ENCODE measurements at places on chromosomes 12 and 14.

- no peak for DNase-seq
These were observed 31.4 kb upstream of the SLC2A13 start for GRCh38 chr12:40137252-40137651.

- no peak for DNase-seq
These were observed 12.3 kb upstream of the PPFIBP1 start for GRCh38 chr12:27511723-27512045.

DNA sequence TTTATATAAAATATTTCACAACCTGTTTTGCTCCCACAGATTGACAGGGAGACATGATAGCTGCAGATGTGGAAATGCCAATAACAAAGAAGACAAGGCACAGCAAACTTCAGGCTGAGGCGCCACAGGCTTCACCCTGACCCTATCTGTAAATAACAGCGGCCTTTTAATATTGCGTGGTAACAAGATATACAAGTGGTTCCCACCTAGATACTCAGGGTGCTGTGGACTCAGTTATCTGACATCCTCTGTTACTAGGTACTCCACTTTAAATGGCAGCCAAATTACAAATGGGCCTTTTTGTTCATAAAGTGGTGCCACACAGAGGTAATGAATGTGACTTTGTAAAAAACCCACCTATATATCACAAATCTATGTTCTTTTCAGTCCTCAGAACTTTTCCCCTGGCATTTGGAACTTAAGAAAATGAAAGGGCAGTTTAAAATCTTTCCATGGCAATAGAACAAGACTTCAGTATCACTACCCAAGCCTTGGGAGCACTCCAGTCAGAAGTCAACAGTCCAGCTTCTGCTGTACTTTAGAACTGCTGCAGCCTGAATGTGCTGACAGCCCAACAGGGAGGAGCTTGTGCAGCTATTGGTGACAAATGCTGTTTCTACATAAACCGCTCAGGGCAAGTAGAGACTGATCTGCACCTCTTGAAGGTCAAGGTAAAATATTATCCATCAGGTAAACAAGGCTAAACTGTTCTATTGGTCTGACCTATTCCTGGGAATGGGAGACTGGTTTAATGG, 86.2 kb upstream of the DCD start:
- no peak for DNase-seq

DNA sequence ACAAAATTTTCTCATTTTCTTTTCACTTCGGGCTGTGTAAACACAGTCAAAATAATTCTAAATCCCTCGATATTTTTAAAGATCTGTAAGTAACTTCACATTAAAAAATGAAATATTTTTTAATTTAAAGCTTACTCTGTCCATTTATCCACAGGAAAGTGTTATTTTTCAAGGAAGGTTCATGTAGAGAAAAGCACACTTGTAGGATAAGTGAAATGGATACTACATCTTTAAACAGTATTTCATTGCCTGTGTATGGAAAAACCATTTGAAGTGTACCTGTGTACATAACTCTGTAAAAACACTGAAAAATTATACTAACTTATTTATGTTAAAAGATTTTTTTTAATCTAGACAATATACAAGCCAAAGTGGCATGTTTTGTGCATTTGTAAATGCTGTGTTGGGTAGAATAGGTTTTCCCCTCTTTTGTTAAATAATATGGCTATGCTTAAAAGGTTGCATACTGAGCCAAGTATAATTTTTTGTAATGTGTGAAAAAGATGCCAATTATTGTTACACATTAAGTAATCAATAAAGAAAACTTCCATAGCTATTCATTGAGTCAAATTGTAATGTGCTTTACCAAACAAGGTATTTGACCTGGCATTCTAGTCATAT, 4.8 kb downstream of the CDKN1B start:
- DNase-seq, result no peak

DNA sequence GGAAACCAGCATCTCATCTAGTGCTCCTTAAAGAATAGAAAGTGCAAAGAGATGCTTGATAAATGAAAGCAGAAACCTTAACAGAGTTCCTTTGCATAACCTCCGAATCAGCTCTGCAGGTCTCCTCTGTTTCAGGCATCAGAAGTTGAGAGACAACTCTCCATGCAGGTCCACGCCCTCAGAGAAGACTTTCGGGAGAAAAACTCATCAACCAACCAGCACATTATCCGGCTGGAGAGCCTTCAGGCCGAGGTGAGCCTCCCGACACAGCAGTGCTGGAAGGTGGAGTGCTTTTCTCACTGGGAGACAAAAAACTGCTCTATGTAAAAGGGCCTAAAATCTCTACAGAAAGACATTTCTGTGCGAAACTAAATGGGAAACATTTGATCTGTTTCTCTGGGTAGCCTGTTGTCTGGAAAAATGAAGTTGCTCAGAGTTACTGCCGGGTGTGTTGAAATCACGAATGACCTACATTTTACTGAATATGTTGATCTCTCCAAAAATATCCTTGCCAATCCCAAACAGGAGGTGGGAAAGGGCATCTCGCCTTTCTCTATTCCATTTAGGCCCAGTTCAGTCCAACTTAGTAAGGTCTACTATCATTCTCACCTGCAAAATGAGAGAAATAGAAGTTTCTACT, 54.9 kb downstream of the RAB35 start:
- no peak for DNase-seq

- no peak for DNase-seq
These were observed 753.6 kb upstream of the STXBP6 start for GRCh38 chr14:25803386-25804018.

- no peak for DNase-seq
These were observed 35.5 kb downstream of the HECTD1 start for GRCh38 chr14:31172084-31172483.

DNA sequence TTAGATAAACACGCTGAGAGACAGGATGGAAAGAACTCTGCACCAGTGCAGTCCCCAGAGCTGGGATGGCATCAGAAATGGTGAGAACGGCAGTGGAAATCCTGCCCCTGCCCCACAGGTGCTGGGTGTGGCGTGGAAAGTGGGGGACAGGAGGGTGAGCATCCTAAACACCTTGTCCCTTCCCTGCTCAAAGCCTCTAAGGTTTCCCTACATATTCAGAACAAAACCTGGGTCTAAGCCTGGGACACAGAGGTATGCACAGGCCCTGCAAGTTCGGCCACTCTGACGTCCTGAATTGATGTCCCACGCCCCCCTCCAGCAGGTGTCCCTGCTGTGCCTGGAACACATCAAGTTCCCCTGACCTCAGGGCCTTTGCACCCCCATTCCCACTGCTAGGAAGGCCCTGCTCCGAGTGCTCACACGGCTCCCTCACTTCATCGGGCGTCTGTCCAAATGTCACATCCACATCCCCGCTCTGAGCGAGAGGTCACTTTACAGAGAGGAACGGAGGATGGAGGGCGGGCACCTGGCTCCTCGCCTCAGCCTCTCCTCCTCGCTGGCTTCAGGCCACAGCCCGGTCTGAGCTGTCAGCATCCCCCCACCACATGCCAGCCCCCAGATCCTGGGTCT, 38.5 kb upstream of the SFSWAP start:
- no peak for DNase-seq

DNA sequence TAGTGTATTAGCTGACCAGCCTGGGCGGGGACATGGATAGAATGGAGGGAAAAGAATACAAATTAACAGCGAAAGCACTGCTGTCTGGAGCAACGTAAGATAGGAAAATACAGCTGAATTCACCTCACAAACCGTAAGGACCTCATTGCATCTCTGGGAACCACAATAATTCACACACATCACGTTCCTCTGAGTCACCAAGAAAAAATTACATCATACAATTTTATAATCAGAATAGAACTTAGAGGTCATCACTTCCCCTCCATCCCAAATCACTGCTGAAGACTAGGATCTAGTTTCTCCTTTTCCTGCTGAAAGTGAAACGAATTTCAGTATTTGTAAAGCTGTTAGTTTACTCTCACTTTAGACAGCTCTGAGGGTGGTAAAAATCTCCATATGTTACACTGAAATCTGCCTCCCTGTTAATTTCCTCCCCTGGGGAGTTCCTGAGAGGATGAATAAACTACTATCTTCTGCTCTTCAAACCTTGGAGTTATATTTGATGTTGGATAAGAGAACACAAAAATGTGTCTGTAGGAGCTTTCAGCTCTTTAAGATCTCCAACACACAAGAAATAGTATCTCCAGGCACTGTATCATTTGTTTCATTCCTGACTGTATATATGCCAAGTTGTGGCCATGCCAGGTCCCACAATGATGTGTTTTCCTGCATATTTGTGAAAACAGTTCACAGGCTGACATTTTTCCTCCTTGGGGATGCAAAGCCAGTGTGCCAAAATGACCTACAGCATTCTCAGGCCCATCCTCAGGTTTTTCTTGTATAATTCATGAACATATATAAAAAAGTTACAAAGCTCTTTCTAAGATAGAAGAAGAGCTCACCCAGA, 63.8 kb upstream of the SSTR1 start:
- no peak for DNase-seq
